ENCODE measurements at places on chromosomes 3 and 15.

GRCh38 chr3:29090912-29091597 is 189.8 kb upstream of the RBMS3 start:
- no peak for DNase-seq

DNA sequence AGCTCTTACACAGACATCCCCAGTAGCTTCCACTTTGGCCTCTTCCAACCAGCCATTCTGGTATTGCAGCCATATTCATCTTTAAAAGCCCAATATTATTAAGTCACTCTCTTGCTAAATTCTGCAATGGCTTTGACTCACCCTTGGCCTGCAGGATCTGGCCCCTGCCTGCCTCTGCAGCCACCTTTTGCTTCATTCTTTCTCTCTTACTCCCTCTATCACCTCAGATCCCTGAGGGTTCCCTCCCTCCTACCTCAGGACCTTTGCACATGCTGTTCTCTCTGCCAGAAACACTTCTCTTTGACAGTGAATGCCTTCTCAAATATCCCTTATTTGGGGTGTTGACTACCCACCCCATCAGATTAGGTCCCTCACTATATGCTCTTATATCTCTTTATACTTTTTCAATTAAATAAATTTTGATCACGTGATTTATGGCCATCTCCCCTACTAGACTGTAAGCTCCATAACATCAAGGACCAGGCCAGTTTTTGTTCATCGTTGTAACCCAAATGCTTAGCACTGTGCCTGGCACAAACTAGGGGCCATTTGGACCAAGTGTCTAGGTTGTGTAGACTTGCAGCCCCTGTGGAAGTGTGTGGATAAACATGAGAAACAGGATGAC is 32.3 kb upstream of the UBE2Q2 start:
- DNase-seq: no peak

GRCh38 chr3:98746122-98746521 is 17.0 kb upstream of the ST3GAL6 start:
- DNase-seq: no peak

DNA sequence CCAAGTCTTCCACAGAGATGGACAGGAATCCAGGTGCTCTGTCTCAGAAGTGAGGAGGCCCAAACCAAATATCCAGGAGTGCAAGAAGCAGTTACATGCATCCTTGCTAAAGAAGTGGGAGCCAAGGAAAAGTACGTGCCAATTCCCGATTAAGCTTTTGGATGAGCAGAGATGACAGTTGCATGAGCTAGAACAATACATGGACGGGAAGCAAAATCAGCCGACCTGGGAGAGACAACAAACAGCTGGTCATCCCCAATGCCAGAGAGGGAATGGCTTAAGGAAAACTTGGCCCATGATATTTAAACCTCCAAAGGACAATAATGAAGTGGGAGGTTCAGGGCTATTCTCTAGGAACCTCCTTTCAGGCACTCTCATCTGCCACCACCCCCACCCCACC is 86.0 kb upstream of the ABHD17C start:
- no peak for DNase-seq

GRCh38 chr3:136804141-136804540 is 14.8 kb upstream of the SLC35G2 start:
- DNase-seq: peak; percentile 7

DNA sequence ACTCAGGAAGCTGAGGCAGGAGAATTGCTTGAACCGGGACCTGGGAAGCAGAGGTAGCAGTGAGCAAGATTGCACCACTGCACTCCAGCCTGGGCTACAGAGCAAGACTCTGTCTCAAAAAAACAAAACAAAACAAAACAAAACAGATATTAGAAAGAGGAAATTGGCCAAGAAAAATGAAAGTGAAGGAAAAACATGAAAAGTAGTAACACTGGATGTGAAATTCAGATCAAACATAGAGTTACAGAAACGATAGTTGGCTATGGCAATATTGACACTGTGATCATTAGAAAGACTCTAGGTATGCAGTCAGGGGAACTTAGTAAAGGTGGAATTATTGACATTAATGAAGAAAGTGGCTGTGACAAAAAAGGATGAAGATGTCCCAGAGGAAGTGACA is 13.2 kb upstream of the TIPARP start:
- DNase-seq: no peak

All from NK-92 treated with Interleukin-12 subunit alpha and Interleukin-12 subunit beta, amount 100 ng/mL, for 24 hours (cell line).